ENCODE measurements at places on chromosomes 16 and 17.

- no peak for DNase-seq
Measured at GRCh38 chr16:77277571-77277970, 78.4 kb downstream of the SYCE1L start.

DNA sequence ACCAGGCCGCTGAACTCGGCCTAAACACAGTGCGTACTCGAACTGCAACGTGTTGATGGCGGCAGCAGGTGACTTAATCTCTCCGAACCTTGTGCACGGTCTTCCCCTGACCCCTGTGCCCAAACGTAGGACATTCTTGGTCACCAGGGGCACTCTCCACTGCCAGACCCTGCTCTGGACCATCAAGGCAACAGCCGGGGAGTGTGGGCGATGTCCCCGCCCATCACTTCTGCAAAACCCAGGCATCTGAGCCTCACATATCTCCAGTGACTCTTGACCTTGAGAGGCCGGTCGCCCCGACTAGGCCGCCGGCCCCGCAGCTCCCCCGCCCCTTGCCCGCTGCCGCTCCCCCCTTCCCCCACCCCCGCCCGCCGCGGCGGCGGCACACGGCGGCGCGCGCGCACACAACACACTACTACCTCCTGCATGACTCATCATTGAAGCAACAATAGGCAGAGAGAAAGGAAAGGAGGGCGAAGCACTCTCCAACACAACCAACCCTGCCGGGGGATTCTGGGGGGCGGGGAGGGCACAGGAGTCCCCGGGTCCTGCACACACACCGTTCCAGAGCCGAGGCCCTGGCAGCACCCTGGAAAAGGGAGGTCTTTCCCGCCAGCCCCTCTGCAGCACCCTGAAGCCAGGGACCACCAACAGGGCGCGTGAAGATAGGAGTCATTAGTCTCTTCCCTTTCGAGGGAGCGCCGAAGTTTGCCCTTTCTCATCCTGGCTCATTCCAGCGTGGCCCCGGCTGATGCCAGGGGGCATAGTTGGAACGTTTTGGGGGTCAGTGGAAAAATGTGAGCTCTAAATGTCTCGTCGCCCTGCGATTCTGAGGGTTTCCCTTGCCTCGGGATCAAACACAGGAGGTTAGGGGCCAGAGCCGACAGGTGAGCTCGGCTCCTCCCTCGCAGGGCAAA lies 1.9 kb downstream of the MNT start:
- peak; percentile 58 for DNase-seq

DNA sequence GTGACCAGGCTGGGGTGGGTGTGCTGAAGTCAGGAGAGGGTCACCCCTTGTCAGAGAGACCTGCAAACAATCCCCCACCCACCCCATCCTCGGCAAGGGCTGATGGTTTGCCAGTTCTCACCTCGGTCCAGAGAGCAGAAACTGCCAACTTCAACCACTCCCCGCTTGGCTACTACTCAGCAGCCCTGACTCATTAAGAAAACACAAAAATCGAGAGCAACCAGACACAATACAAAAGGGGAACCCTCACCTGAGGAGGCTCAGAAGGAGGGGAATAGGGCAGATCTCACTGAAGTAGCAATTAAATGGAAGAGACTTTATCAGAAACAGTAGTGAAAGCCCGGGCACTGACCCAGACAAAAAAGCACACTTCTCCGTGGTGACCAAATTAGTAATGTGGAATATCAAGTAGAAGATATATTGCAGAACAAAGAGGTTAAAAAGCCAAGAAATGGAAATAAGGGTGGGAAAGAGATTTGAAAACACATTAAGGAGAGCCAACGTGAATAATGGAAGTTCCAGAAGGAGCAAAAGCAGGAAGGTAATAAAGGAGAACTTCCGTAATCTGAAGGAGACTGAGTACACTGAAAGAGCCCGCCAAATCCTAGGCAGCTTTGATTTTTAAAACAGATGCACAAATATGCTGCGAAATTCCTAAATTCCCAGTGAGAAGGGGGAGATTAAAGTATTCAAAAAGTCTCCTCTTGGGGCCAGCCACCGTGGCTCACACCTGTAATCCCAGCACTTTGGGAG lies 23.6 kb downstream of the CENPV start:
- DNase-seq = no peak

- DNase-seq = no peak
Measured at GRCh38 chr16:77868052-77868451, 79.7 kb downstream of the VAT1L start.

DNA sequence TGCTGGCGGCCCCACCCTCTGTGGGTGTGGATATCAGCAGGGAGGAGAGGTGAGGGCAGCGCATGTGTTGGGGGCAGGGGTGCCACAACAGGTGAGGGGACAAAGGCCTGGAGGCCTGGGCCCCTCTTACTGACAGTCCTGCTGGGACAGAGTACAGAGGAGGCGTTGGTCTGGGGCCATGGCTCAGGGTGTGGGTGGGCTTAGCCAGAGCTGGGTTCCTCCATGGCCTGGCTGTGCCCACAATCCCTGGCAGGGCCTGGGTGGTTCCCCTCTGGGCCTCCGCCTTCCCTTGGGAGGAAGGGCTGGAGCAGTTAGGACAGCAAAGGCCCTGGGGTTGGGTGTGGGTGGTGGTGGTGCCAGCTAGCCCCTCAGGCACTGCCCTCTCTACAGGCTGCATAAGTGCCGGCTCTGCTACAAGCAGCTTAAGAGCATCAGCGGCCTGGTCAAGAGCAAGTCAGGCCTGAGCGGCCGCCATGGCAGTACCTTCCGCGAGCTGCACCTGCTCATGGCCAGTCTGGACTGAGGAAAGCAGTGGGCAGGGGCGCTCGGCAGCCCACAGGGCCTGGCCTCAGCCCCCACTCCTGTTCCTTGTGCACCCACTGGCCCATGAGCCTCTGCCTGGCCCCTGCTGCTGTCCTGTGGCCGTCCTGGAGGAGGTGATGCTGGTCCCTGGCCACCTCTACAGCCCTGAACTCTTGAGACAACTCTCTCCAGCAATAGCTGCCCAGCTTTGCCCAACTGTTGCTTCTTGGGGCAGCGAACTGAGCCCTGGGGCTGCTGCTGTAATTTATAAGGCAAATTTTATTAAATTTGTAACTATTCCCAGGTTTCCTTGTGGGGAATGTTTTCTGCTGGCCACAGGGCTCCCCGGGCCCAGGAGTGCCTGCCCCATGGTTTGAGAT lies 21.1 kb downstream of the KATNB1 start:
- no peak for DNase-seq

DNA sequence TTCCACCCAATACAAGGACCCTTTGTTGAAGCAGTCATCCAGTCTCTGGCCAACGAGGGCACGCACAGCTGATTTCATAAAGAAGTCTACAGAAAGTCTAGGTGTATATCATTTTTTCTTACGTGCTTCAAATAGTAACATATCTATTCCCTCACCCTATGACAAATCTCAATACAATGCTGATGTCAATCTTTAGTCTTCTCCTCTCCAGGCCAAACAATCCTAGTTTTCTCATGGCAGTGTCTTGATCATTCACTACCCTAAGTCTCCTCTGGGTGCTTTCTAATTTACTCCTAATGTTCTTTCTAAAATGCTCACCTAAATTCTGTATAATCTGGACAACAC lies 92.6 kb downstream of the CACNG1 start:
- DNase-seq = no peak

- DNase-seq = no peak
Measured at GRCh38 chr17:17793378-17794214, 43.2 kb downstream of the SREBF1 start.

DNA sequence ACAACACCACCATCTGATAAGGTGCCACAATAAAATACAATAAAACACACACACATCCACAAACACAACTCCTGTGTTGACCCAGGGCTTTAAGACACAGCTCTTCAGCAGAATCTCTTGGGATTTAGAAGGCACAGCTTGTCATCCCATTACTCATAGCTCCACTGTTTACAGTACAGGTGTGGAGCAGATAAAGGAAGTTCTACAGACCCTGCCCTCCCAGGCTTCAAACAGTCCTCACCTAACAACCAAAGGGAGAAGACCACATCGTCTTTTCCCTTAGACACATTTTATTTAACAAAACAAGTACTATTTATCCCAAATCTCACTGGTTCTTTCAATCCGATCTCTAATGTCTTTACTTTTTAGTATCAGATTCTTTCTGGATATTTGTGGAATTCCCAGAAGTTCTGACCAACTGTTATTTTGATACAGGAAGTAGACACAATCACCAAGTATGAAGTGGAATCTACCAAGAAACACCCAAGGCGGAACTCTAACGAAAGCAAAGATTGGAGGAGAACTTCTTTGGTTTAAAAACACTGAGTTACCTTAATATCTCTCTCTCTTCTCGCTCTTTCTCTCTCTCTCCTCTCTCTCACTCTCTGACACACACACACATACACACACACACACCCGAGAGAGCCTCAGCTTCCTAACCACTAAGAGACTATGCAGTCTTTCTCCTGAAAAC lies 46.1 kb downstream of the CYTH1 start:
- no peak for DNase-seq

GRCh38 chr17:57539529-57540301 lies 205.4 kb downstream of the CCDC182 start:
- no peak for DNase-seq

- DNase-seq = no peak
Measured at GRCh38 chr17:21176773-21177395, 37.1 kb downstream of the TMEM11 start.

DNA sequence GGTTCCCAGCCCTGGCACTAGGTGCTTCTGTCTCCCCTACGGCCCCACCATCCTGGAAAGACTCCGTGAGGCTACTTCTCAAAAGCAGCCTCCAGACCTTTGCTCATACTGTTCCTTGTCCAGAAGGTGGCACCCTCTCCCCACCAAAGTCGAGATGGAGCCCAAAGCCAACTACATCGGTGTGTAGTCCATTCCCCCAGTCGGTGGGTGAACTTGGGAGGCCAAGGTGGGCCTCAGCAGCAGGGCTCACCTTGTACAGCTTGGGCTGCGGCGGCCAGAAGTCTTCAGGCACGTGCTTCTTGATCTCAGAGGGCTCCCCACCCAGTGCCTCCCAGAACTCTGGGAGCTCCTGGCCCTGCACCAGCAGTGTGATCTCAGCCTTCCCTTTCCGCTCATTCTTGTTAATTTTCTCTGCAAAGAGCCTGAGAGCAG lies 10.2 kb downstream of the FLII start:
- peak; percentile 57 for DNase-seq

GRCh38 chr17:81110488-81111040 lies 54.7 kb upstream of the PVALEF start:
- no peak for DNase-seq

GRCh38 chr16:64615630-64616280 lies 506.1 kb downstream of the CDH11 start:
- DNase-seq = no peak

GRCh38 chr17:60386147-60387058 lies 5.5 kb downstream of the USP32 start:
- DNase-seq = no peak

DNA sequence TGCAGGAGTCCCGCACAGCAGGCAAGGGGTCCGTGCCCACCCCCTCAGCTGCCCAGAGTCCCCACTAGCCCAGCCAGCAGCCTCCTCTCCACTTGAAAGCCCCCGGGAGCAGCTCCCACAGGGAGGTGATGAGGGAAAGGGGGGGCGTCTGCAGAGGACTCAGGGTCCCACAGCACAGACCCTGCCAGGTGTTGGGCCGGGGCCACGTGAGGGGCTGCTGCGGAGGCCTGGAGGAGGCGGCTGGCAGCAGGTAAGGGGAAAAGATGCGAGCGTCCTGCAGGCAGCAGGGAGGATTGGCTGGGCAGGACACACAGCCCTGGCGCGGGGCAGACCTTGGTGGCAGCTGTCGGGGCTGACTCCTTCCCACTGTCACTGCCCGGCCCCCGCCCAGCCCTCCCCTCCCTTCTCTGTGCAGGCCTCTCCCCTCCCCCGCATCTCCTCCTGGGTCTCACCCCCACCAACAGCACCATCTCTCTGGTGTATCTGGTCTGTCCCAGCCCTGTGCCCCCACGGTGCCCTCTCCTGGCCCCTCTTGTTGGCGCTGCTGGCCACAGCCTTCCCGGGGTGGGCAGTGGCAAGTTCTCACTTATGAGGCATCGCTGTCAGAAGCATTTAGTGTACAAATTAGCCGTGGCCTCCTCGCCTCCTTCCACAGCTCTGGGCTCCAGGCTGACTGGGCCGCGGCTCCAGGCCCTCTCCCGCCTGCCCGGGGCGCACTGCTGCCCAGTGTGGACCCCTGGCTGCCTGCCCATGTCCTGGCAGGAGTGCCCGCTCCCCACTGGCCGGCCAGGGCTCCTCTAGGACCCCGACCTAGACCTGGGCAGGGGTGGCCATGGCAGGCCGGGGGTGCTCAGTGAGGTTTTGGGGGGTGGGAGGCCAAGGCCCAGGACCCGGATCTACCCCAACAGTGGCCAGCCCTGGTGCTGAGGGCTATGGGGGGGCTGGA lies 4.4 kb upstream of the PRR35 start:
- DNase-seq = no peak

GRCh38 chr16:2337431-2338296 lies 2.9 kb downstream of the ABCA3 start:
- DNase-seq = no peak

DNA sequence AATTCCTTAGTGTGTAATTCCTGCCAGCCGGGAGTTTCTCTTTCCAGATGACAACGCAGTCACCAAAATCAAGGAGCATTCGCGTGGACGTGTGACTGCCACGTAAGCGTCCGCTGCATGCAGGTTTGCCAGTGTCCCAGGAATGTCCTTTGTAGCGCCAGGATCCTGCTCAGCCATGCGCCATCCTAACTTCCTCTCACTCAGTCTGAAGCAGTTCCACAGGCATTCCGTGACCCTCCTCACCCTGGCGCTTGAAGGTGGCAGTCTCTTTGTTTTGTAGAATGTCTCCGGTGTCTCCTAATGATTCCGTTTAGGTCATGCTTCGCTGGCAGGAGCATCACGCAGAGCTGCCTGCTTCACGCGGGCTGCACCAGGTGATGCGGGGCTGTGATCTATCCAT lies 88.6 kb downstream of the RPTOR start:
- no peak for DNase-seq

DNA sequence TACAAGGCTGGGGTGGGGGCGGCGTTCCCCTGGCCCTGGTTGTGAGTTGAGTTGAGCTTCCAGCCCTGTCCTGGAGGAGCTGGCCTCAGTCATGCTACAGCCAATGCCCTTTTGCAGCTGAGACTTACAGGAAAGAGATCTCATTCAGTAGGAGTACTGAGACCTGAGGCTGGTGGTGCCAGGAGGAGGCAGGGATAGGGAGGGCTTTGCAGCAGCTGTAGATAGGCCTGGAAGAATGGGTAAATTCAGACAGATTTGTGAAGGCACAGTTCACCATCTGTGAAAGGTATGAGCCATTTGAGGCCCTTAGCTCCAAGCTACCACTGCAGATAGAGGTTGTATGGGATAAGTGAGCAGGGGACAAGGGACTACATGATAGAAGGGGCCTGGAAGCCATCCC lies 5.6 kb downstream of the STX4 start:
- DNase-seq = no peak

DNA sequence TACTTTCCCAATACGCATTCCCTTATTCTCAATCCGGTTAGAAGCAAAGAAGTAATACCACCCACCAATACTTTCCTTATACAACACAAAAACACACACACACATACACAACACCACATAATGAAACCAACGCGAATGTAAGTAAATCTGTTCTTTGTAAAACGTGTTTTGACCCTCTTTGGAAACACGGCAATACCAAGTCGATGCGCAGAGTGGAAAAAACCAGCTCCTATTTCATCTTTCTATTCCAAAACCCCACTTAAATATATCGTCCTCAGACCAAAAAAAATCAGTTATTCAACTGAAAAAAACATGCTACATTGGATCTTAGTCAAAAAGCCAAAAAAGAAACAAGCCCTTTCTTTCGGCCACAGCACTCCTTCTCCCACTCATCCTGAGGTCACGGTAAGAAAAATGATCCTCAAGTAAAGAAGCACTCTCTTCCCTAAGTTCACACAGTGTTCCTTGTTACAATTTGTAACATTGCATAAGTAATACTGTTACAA lies 31.0 kb upstream of the ARL4D start:
- no peak for DNase-seq

- DNase-seq = no peak
Measured at GRCh38 chr16:48099455-48099854, 56.3 kb downstream of the ABCC12 start.
